ENCODE measurements at places on chromosomes 7 and 10. TPM values are rescaled to one million over a fixed set of nuclear protein-coding genes. Genes with fewer than 3 reads are reported as not detected.

DNA sequence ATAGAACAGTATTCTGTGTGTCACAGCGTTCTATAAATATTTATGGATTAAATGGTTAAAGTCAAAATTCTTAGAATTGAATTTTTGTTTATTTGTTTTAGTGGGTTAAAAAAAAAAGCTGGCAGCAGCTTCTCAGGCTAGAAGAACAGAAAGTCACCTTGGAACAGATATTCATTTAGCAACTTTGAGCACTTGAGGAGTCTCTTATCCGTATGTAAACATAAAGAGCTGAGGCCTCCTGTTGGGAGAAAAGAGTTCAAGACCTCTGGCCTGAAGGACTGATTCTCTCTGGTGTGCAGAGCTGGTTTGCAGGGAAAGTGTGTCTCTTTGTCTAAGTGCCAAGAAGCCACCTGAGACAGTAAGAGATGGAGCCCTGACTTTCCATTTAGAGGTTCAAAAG lies 109.9 kb downstream of the HERPUD2 start:
- no peak for DNase-seq

- no peak for DNase-seq
These were observed 48.3 kb downstream of the ZNF783 start for GRCh38 chr7:149310113-149310836.

GRCh38 chr7:46321556-46322205 lies 400.6 kb upstream of the IGFBP3 start:
- no peak for DNase-seq

GRCh38 chr7:81973117-81973516 lies 203.3 kb upstream of the HGF start:
- no peak for DNase-seq

DNA sequence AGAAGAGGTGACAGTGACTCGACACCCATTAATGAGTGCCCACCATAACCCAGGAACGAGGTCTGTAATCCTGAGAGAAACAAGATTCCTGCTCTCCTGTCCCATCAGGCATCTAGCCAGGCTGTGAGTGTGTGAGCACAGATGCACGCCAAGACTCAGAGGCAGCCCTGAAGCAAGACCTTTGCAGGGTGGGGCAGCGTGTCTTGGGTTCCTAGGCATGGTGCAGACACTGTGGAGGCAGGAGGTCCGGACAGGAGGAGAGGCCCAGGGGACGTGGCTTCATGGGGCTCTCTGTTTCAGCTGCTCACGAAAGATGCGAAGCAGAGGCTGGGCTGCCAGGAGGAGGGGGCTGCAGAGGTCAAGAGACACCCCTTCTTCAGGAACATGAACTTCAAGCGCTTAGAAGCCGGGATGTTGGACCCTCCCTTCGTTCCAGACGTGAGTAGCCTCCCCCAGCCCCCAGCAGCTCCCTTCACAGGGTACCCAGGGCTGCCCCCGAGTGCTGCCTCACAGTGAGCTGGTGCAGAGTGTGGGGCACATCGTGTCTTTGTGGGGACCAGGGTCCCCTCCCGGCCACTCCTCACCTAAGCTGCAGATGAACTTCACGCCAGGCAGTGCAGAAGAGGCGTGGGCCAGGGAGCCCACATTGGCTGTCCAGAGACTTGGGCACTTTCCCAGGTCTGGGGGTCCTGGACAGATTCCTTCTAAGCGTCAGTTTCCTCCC lies 94.5 kb downstream of the RGS10 start:
- no peak for DNase-seq

- DNase-seq, result no peak
These were observed 157.5 kb downstream of the BMPER start for GRCh38 chr7:34062826-34063225.

GRCh38 chr10:128221117-128221516 lies 94.9 kb upstream of the MKI67 start:
- no peak for DNase-seq

DNA sequence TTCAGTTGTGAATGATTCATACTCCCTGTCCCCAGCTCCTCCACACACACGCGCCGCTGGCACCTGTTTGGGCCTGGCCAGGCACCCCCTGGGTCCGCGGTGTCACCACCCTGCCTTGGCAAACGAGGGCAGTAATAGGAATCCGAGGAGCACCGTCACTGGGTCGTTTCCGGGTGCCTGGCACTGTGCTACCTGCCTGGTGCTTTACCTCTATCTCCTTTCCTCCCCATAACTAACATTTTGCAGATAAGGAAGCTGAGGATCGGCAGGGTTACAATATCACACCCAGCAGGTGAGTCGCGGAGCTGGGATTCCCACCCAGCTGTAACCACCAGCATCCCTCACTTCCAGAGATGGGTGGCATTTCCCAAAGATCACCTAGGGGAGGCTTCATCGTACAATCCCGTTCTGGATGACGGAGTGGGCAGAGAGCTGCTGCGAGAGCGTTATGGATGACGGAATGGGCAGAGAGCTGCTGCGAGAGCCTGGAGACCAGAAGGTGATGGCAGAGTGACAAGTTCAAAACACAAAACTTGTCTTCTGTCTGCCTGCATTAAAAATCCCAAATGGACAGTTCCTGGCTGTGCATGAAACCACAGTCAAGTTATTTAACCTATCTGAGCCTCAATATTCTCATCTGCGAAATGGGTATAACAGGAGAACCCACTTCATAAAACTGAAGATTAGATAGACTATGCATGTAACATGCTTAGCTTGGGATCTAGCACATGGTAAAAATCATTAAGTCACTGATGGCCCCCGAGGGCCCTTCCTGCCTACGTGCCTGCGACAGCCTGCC lies 1.1 kb upstream of the HSPA12A start:
- no peak for DNase-seq

DNA sequence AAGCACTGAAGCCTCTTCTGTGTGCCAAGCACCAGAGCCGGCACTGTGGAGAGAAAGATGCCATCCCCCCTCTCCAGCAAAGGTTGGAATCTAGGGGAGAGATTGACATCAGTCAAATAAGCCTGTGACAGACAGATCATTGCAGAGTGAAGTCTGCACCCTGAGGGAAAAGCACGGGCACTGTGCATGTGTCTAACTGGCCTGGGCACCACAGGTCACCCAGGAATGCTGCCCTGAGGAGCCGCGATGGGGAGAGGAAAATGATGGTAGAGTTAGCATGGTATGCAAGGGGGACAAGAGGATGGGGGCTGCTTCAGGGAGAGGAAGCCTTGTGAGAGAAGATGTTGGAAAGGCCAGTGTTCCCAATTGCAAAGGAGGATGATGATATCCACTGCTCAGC lies 261.0 kb downstream of the GRID1 start:
- DNase-seq, result no peak

- DNase-seq, result no peak
These were observed 12.8 kb downstream of the SFXN2 start for GRCh38 chr10:102727037-102727818.

DNA sequence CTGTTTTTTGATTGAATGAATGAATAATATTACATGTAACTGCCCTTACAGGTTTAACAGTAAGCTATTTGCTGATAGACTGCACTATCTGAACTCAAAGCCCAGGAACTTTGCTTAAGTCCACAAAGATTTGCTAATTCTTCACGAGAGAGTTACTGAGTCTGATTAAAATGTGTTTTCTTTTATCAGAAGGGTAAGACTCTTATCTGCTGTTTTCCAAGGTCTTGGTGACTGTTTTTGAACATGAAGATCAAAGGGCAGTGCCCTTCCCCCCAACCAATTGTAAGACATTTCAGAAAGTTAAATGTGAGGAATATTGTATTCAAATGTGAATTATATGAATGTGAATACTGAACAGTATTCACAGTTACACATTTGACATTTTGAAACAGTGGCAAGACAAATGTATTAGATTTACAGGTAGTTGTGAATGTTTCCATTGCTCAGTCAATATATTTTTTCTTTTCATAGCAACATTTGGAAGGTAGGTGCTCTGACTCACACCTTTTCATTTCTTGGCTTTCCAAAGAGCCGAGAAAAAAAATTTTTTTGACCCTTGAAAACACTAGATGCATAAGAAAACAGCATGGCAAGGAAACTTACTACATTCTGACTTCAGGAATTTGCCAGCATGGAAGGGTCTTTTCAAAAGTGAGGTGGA lies 62.7 kb downstream of the DKK1 start:
- no peak for DNase-seq

DNA sequence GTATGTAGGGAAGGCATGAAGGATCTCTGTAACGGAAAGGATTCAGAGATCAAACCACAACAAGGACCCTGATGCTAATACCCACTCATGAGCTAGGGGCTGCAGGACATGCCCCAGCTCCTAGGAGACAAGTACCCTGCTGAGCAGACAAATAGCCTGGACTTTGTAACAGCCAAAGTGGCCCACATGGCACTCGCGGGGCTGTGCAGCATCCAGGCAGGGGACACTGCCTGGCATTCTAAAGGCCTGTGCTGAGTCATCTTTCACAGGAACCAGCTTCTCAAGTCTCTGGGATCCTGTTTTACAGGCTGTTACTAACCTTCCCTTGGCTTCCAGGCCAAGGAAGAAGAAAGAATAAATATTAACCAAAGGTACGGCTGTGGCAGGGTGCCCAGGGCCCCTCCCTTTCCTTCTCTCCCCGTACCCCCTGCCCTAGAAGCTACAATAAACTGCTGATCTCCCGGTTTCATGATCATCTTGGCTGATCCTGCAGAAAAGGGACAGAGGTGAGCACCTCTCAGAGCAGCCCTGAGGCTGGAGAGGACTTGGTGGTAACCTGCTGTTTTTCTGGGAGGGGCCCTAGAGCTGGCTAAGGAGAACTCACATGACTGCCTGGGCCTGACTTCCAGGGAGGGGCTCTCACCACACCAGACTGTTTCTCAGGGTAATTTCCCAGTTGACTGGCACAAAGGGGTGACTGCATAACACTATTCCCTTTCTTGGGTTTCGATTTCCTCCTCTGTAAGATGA lies 4.2 kb upstream of the RPEL1 start:
- DNase-seq, result no peak

DNA sequence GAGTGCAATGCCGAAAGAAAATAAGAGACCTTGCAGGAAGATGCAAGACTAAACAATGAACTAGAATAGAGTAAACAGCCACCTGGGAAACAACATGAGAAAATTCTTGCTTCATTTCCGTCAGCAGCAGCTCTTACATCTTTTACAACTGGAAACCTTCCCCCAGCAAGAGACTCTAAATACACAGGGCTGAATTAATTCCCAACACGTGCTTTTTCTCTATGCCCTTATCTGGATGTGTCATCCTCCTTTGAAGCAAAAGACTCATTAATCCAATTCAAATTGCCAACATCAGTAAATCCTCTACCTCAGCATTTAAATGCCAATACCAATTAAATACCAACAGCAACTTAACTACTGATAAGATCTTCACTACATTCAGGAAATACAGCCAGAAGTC lies 99.0 kb upstream of the PDE1C start:
- DNase-seq, result no peak

- DNase-seq, result peak; percentile 91
These were observed at the start of gene EPC1 for GRCh38 chr10:32346551-32347362. TSS of gene EPC1 (minus strand) at chr10:32347158. CDS start at chr10:32346915, 243 bp downstream.

GRCh38 chr7:50431316-50431715 lies 18.8 kb downstream of the FIGNL1 start:
- DNase-seq, result no peak

DNA sequence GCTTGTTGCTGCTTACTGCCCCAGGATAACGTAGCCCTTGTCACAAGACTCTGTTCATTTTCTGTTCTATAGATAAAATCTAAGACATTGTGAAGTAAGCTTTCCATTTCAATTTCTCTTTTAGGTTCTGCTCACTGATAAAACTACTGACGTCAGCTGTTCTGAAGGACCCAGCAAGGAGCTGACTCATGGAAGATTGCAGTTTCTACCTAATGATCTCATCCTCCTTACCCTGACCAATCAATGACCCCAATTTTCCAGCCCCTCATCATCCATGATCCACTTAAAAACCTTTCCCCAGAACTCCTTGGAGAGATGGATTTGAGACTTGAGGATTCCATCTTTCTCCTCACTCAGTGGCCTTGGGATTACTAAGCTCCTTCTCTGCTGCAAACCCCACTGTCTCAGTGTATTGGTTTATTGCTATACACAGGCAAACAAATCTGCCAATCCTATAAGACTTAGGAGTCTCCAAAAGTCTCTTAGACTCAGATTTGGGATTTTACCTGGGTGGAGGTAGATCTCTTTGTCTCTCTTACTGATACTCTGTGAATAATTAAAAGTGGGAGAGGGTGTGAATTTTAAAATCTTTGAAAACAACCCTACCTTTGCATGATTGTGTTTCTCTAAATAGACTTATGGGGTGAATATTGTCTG lies 109.2 kb upstream of the TRIM24 start:
- DNase-seq, result no peak

- DNase-seq, result peak; percentile 15
These were observed 303.7 kb downstream of the PRPF18 start for GRCh38 chr10:13890233-13891127.

Gene CCDC3
- 0.45 TPM for total RNA-seq

Gene HOGA1
- not detected for total RNA-seq

Gene ABI1
- total RNA-seq, result 56.2 TPM

Gene MOGAT3
- total RNA-seq, result not detected

Gene MCMBP
- total RNA-seq, result 92.8 TPM

Gene ADGRA1
- total RNA-seq, result not detected

Measured in activated CD4-positive, alpha-beta memory T cell treated with anti-CD3 and anti-CD28 coated beads for 36 hours (primary cell).